ENCODE measurements at places on chromosomes 4 and X. TPM values are rescaled to one million over a fixed set of nuclear protein-coding genes. Genes with fewer than 3 reads are reported as not detected.
A peak's percentile ranks its signal among the peaks of the same experiment; 100 is the strongest.

GRCh38 chr4:106652095-106652494 is 283.5 kb upstream of the GIMD1 start:
- DNase-seq: no peak

DNA sequence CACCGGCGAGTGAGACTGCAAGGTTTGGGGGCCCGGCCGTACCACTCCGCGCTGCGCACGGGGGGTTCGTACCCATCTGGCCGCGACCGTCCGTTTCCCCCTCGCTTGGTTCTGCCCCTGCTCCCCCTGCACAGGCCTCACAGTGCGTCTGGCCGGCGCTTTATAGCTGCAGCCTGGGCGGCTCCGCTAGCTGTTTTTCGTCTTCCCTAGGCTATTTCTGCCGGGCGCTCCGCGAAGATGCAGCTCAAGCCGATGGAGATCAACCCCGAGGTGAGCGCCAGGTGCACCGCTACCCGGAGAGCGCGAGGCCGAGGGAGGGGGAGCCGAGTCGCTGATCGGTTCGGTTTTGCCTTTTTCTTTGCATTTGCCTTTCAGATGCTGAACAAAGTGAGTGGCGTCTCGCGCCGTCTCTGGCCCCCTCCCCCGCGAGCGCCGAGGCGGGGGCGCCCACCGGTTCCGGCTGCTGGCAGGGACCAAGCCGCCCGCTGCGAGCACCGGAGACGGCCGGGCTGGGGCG is at the start of gene UCHL1:
UCHL1 (plus strand) TSS at position 189 of the 517 bp plus-strand sequence; CDS start at position 238, 49 bp downstream.
- DNase-seq: peak; percentile 96

DNA sequence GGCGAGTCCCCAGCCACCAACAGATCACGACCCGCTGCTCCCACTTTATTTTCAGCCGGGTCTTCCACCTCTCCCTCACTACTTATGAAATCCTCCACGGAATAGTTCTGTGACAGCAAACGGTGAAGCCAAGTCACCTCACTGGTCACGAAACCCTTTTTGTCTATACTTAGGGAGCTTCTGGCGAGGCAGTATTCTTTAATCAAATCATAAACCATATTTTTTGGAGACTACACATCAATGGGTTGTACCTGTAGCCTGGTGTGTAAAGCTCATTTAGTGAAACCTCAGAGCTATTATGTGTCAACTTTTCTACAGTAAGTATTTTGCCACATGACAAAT is 809 bp upstream of the H2AZ1 start:
- DNase-seq: no peak

DNA sequence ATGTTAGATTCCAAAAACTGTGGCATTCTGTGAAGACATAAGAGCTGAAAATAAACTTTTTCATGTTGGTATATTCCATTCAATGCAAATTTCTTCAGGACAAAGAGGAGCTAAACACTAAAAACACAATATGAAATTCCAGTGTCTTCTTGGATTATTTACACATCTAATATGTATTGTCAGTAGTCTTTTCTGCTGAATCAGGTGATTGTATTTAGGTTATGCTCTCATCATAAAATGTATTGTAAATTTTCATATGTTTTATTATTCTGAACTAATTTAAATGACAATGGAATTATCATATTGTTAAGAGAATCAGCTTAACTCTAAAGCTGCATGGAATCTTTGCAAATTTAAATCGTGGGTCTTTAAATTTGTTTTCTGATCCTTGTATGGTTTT is 526.7 kb downstream of the PDHA2 start:
- no peak for DNase-seq

DNA sequence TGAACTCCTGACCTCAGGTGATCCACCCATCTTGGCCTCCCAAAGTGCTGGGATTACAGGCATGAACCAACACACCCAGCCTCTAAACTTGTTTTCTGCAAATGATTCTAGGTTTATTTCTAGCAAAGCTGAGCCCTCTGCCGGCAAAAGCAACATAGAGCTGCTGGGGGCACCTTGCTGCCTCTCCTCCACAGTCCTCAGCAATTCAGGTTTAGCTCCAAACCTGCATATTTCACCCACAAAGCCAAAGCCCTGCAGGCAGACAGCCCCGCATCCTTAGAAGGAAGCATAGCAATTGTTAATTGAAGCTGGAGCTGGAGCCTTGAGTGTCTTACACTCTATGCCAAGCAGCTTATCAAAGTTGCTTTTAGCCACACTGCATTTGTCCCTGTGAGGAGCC is 24.9 kb upstream of the OCIAD2 start:
- no peak for DNase-seq

DNA sequence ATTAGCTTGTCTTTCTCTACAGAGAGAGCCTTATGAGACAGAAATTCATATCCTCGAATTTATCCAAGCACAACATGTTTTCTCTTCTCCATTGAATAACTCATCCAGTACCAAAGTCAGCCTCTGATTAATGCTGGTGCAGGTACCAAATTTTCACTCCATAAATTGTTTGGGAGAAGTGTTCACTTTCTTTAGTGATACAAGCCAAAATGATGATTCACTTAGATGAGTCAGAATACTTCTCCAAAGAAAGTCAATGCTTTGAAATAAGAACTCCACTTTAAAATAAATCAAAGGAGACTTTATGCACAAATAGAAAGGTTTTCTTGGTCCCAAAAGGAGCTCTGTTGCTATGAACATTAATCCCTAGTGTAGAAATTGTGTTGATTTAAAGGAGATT is 60.2 kb downstream of the MAOB start:
- DNase-seq: no peak

- peak; percentile 40 for DNase-seq
Observed at GRCh38 chr4:25792200-25792791, 70.5 kb downstream of the SEL1L3 start.

DNA sequence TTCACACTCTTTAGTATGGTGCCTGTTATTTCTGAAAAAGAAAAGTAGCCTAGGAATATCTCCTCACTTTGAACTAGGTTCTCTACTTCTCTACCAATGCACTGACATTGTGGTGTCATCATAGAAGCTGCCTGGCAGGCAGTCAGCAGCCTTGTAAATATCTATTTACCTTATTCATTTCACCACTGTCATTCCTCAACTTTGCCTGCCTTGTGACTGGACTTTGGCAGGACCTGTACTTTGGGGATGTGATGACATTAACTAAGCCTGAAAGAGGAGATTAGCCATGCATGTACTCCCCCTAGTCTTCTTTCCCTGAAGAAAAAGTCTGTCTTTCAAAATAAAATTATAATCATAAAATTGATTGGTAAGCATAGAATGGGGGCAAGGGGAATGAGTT is 207.2 kb downstream of the ARAP2 start:
- no peak for DNase-seq

DNA sequence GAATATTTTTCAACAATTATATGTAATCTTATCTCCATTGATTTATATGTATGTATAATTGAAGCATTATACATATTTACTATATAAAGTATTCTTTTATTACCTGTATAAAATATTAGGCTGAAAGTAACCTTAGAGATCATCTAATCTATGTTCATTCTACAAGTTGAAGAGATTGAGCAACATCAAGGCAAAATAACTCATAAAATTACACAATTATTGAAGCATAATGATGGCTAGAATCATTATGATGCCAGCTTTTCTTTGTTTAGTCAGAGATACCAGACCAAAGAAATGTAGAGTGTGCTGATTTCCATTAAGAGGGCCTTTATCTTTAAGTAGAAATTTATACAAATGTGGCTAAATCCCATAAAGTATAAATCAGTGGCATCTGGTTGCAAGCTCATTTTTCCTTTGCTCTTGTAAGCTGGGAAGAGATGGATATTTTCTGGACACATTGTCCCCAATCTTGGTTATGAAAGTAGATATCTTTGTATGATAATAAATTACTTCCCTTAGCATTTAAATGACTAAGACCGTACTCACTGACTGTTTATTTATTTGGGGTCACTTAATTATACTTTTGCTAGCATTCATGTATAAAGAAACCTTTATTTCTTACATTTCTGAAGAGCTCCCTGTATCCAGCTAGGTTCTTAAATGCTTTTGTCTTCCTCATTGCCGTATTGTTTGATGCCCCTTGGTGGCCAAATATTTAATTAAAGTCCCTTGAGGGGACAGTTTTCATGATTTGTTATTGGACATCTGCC is 339.8 kb downstream of the PCDH7 start:
- DNase-seq: no peak

DNA sequence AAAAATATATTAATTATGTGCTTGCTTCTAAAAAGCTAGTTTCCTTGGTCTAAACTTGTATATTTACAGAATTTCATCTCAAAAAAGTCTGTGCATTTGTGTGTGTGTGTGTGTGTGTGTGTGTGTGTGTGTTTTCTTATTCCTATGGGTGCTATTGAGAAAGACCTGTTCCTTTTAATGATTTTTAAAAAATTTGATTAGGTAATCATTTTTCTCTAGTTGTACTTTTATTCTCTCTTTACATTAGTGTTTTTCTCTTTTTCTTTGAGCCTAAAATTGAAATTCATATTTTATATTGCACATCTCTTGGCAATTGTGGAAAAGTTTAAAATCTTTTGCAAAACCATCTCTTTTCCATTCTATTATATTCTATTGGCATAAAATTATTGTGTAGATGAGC is 690.4 kb upstream of the NDST4 start:
- no peak for DNase-seq

- DNase-seq: peak; percentile 14
Observed at GRCh38 chr4:146333187-146333894, 119.0 kb downstream of the REELD1 start.

DNA sequence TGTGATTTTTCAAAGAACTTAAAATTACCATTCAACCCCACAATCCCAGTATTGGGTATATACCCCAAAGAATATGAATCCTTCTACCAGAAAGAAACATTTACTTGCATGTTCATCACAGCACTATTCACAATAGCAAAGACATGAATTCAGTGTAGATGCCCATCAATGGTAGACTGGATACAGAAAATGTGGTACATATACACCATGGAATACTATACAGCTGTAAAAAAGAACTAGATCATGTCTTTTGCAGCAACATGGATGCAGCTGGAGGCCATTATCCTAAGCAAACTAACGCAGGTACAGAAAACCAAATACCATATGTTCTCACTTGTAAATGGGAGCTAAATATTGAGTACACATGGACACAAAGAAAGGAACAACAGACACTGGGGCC is 34.1 kb upstream of the TMPRSS11F start:
- no peak for DNase-seq

GRCh38 chr4:24896056-24896455 is 16.8 kb downstream of the CCDC149 start:
- no peak for DNase-seq

GRCh38 chrX:150547375-150548115 is 20.9 kb upstream of the MTM1 start:
- DNase-seq: no peak

DNA sequence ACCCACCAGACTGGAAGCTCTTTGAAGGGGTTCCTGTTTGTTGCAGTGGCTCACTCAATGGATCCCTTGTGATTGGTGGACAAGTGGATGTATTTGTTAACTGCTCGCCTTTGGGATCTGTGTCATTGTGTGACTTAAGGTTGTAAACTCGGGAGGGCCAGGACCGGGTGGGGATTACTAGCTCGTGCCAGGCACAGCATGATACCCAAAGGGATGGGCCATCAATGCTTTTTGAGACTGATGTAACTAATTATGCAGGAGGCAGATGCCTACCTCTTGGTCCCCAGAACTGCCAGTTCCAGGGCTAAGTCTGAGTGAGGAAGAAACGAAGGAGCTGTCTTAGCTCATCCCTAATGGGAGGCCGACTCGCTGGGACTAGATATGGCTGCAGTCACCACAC is 27.7 kb downstream of the UTP14A start:
- DNase-seq: no peak

DNA sequence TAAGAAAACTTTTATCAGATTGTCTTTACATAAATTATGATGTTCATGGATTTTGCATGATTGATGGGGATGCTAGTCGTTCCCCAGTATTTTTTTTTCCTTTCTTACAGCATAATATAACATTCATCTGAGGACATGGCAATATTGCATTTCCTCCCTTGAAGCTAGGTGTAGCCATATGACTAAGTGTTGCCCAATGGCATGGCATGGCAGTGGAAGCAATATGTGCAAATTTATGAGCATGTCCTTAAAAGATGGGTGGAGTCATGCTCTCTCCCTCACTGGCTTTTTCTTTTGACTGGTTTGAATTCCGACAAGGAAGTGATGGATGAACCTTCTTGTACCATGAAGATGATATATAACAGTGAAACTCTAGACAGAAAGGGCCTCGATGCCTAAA is 96.3 kb downstream of the BANK1 start:
- no peak for DNase-seq

GRCh38 chr4:186554539-186554913 is 841 bp downstream of the MTNR1A start:
- no peak for DNase-seq

DNA sequence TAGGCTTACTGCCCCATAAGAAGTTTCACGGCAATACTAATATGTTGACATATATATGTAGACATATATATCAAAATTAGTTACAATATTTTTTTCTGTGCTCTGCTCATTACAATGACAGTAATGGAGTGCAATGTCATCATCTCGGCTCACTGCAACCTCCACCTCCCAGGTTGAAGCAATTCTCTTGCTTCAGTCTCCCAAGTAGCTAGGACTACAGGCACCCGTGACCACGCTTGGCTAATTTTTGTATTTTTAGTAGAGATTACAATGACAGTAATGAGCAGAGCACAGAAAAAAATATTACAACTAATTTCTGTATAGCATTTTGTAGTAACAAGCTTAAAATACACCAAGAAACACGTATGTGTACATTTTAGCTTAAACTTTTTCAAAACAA is 7.6 kb downstream of the EIF4E start:
- peak; percentile 25 for DNase-seq

GRCh38 chr4:108492816-108493595 is 127.4 kb upstream of the RPL34 start:
- peak; percentile 39 for DNase-seq

- no peak for DNase-seq
Observed at GRCh38 chrX:95435198-95435597, 1249.4 kb upstream of the DIAPH2 start.

- no peak for DNase-seq
Observed at GRCh38 chr4:64880557-64880956, 471.3 kb upstream of the TECRL start.

DNA sequence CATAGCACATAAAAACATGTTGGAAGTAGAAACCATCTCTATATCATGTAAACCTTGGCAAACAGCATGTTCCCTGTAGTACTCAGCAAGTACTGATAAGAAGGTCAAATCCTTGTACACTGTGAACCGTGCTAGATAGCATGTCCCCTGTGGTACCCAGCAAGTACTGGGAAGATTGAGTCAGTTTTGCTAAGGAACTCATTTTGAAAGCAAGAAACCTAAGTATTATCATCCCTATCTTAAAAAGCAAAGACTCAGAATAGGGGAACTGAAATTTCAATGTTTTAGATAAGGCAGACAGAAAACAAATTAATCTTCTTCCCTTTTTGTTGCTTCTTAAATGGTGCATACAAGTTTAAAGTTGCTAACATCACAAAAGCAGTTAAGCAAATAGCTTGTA is 180.2 kb downstream of the RBM46 start:
- no peak for DNase-seq

CXorf49 gene
- not detected for total RNA-seq

ATOH1 gene
- not detected for total RNA-seq

JADE3 gene
- 10.7 TPM for total RNA-seq

PAPSS1 gene
- total RNA-seq: 128 TPM

MORC4 gene
- total RNA-seq: 11.7 TPM

PAK3 gene
- not detected for total RNA-seq

MAML3 gene
- total RNA-seq: 0.74 TPM
